ENCODE measurements at places on chromosomes 6 and 20.

GRCh38 chr6:139242457-139243240 is 49.1 kb downstream of the TXLNB start:
- DNase-seq: no peak

GRCh38 chr6:4474810-4475209 is 301.4 kb upstream of the CDYL start:
- DNase-seq: no peak

DNA sequence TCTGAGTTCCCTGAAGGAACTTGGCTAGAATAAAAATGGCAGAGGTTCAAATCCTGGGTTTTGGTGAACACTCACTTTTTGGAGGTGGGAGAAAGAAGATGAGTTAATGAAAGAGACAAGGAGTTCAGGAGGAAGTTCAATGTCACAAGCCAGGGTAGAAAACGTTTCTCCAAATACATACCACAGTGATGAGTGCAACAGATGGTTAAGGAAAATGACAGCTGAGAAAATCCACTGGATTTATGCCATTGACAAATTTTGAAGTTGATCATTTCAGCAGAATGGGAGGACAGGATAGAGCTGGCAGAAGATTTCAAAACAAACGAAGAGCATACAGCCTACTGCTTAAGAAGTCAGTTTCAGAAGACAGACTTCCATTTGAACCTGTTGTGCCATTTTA is 122.7 kb downstream of the GFRAL start:
- DNase-seq: no peak

DNA sequence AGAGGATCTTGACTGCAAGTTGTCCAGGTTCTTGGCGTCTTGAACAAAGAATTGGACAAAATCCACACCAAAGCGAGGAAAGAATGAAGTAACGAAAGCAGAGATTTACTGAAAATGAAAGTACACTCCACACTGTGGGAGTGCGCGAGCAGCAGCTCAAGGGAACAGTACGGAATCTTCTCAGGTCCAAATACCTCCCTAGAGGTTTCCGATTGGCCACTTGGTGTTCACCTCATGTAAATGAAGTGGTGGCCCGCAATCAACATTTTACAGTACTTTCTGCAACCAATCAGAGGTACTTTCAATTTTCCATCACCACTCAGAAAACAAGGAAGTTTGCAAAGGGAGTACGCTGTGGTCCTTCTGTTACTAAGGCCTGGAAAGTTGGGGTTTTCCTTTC is 122.4 kb downstream of the PTPRK start:
- DNase-seq: no peak

DNA sequence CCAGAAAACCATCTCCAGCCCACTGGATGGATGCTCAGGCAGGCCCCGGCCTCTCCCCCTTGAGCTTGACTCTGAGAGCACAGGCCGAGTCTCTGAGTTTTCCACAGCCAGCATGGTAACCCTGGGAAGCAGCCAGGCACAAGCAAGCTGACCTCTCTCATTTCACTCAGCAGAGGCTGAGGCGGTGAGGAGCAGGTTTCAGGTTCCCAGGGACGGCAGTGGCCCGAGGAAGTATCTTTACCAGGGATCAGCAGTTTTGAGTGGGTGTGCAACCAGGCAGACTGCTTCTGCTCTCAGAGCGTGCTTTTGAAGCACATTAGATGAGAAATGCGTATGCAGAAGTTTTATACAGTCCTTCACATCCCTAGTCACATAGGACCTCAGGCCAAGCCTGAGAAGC is 12.6 kb downstream of the HCK start:
- DNase-seq: no peak

DNA sequence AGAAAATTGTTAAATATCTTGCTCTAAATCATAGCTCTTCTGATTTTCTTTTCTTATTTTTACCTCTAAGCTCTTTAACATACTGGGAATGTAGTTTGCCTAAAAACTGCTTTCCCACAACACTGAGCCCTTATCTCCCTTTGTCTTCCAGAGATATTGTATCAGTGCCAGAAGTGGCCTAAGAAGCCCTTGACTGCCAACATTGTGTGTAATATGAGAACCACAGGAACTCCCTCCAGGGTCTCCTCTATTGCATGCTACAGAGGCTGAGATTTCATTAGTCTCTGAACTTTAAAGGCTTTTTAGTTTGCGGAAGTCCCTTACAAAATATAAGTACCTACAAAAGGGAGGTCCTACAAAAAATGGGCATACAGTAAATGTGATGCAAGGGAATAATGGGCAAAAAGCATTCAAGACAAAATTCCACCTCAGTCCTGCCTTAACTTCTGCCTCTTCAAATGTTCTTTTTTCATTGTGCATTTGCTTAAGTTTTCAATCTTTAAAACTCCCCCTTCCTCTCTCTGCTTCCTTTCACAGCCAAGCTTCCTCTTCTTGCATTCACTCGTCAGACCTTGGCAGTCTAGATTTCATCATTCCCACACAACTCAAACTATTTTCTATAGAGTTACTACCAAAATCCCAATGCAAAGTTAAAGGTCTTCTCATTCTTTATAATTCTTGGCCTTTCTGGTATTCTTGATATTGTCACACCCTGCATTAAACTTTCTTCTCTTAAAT is 76.5 kb downstream of the ADGRG6 start:
- peak; percentile 30 for DNase-seq

GRCh38 chr6:169905041-169905807 is 153.8 kb downstream of the ERMARD start:
- DNase-seq: no peak

DNA sequence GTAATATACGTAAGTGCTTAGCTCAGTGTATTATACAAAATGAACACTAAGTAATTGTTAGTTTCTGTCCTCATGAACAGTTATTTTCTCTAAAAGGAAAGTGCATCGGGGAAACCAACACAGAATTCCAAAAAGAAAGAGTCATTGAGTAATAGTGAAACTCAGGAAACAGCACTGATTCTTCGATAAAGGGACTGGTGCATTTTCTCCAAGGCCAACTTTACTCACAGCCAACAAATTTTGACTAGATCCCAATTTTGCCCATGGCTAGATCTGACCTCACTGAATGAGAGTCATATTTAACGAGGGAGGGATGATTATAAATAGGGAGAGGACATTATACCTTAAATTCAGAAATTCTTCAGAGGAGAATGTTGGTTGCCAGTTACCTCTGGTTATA is 390.9 kb upstream of the NRSN1 start:
- DNase-seq: no peak

DNA sequence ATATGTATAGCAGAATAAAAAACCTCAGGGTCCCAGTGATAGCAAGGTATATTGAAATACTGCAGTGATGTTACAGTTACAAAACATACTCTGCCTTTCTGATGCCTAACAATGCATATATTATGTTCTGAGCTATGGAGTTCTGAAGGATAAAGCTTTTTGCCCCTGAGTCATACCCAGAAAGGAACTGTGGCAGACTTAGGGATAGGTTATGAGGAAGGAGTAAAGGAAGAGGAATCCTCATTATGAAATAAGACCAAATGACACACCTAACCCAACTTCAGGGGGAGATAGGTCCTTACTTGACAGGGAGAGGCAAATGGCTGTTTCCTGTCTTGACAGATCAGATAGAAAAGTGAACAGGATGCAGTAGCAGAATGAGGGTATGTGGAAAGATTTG is 940.6 kb upstream of the FLRT3 start:
- DNase-seq: no peak

- DNase-seq: no peak
Observed at GRCh38 chr6:128754658-128755256, 128.2 kb upstream of the LAMA2 start.

DNA sequence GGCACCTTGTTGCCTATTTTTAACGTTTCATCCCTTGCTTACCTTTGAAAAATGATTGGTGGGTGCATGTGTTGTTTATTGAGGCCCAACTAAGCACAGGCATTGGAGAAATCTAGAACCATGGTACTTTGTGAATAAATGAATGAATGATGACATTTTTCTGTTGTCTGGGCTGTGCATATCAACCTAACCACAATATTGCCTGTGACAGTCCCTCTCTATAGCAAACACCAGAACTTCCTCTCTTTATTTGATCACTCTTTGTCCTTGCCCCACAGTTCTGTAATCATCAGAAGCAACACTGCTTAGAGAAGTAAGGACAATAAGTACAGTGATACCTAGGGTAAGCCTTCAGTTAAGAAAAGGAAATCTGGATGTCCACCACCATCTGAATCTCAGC is 75.1 kb downstream of the TBC1D7 start:
- DNase-seq: no peak

- no peak for DNase-seq
Observed at GRCh38 chr6:141598487-141598886, 534.2 kb upstream of the GJE1 start.

DNA sequence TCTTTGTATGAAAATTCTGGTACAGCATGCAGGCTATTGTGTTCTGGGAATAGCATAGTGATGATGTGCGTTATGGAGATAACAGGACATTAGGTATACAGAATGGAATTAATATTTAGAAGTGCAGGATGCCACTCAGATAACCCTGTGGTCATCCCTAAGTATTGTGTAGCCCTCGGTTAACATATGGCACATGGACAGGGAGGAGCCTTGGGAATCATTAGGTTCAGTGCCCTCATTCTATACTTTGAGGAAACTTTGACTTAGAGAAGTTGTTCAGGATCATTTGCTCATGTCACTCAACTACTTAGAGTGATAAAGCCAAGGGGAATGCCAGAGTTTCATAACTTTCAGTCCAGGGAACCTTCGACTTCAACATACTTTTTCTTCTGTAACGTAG is 185.9 kb downstream of the UST start:
- no peak for DNase-seq

GRCh38 chr20:3309226-3309625 is 70.2 kb upstream of the SLC4A11 start:
- no peak for DNase-seq

GRCh38 chr6:41836660-41837052 is 49.2 kb downstream of the TOMM6 start:
- no peak for DNase-seq
